NAMALWA (cell line): ENCODE measurements at places on chromosomes 4 and X.

GRCh38 chr4:140529434-140529833 is 5.5 kb downstream of the ELMOD2 start:
- DNase-seq: no peak

- no peak for DNase-seq
Observed at GRCh38 chr4:169665046-169665737, 44.8 kb downstream of the CLCN3 start.

- no peak for DNase-seq
Observed at GRCh38 chr4:110504084-110504435, 28.1 kb downstream of the ENPEP start.

GRCh38 chr4:97656044-97656720 is 487.1 kb downstream of the STPG2 start:
- DNase-seq: no peak

- no peak for DNase-seq
Observed at GRCh38 chrX:68874076-68874475, 45.3 kb downstream of the EFNB1 start.

- DNase-seq: peak; percentile 81
Observed at GRCh38 chr4:99811850-99812249, 4.8 kb upstream of the DAPP1 start.

GRCh38 chr4:8010618-8011017 is 71.0 kb upstream of the AFAP1 start:
- no peak for DNase-seq

DNA sequence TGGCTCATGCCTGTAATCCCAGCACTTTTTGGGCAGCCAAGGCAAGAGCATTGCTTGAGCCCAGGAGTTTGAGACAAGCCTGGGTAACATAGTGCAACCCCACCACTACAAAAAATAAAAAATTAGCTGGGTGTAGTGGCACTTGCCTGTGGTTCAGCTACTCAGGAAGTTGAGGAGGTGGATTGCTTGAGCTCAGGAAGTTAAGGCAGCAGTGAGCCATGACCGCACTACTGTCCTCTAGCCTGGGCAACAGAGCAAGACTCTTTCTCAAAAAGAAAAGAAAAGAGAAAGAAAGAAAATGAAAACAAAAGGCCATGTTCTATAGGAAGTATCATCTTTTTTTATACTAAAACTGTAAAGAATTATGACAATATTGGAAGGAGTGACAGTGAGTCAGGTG is 38.5 kb downstream of the NEK1 start:
- no peak for DNase-seq

DNA sequence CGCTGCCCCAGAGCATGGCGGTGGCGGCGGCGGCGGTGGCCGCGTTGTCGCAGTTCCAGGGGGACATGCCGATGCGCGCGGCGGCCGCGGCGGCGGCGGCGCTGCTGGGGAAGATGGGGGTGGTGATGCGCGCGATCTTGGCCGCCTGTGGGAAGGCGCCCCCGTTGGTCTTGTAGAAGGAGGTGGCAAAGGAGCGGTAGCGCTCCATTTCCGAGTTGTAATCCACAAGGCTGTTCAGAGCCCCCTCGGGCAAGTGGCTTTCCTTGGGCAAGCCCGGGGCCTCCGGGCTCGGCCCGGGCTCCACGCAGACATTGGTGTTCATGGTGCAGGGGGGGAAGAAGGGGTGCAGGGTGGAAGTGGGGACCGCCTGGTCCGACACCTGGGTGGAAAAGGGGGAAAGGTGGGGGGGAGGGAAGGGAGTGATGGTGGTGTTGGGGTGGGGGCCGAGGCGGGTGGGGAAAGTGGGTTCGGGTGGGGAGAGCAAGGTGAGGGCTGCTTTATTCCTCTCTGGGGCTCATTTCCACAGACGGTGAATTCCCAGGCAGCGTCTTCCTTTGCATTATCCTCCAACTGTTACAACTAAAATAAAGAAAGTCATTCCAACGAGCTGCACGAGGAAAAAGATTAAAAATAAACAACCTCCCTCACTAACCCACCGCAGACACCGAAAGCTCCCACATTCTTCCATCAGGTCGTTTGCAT is 3.1 kb downstream of the CXXC4 start:
- no peak for DNase-seq

DNA sequence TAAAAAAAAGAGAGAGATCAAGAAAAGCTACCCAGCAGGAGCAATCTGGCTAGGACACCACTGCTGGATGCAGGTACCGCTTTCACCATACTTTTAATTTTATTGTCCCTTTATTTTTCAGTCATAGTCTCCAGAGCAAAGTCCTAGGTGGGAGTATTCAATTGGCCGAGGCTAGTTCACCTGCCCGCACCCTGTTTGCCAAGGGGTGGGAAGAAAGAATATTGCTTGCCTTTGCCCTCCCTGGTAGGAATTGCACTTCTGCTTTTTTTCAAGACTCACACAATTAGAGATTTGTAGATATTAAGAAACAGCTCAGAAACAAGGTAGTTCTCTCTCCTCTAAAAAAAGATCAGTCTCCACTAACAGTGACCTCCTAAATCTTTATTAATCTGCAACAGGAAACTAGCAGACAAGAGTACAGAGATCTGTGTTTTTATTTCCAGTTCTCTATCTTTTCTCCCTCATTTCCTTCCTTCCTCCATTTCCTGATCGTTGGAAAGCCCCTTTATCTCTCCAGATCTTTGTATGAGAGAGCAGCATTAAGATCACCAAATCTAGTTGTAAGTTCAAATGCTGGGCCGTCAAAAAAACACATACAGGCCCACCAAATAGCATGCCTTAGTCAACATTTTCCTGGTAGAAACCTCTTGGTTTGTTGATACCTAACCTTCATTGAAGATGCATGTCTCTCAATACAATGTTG is 9.4 kb upstream of the RPGR start:
- no peak for DNase-seq

- DNase-seq: no peak
Observed at GRCh38 chr4:127182687-127183086, 450.1 kb upstream of the INTU start.

- peak; percentile 76 for DNase-seq
Observed at GRCh38 chr4:87073199-87074120, 138.6 kb downstream of the AFF1 start.

- no peak for DNase-seq
Observed at GRCh38 chr4:15482842-15483241, 13.2 kb downstream of the CC2D2A start.
